ENCODE measurements at places on chromosomes 16 and 17. TPM values are rescaled to one million over a fixed set of nuclear protein-coding genes. Genes with fewer than 3 reads are reported as not detected.

Gene GDPD3
- total RNA-seq, result 1.2 TPM

Gene GHDC
- total RNA-seq, result 19.9 TPM

Gene C1QL1
- total RNA-seq, result 15.9 TPM

Gene CANT1
- 86.0 TPM for total RNA-seq

Gene CTRB1
- not detected for total RNA-seq

Gene CA7
- not detected for total RNA-seq

Gene CACNG4
- total RNA-seq, result 15.0 TPM

Gene DBNDD1
- total RNA-seq, result 59.3 TPM

Gene SLC46A1
- total RNA-seq, result 19.7 TPM

Gene ENPP7
- not detected for total RNA-seq

Gene FOXF1
- 0.03 TPM for total RNA-seq
